Right ventricle myocardium superior (tissue), 1 donor: ENCODE measurements at places on chromosomes 6 and 20. TPM values are rescaled to one million over a fixed set of nuclear protein-coding genes. Genes with fewer than 3 reads are reported as not detected.

The DUSP15 gene
- 2.5 TPM for total RNA-seq

The FAM162B gene
- 3.7 TPM for total RNA-seq

The SIRPD gene
- total RNA-seq = not detected

The REPS1 gene
- 31.0 TPM for total RNA-seq

The RBPJL gene
- not detected for total RNA-seq

The MAPK13 gene
- 0.32 TPM for total RNA-seq

The SKIC2 gene
- 33.6 TPM for total RNA-seq

The GHRH gene
- total RNA-seq = 0.97 TPM

The HEY2 gene
- 60.6 TPM for total RNA-seq

The COL19A1 gene
- 2.0 TPM for total RNA-seq

The PTP4A1 gene
- total RNA-seq = 33.7 TPM

The APOM gene
- total RNA-seq = 1.9 TPM

The TRIM40 gene
- total RNA-seq = not detected

The PNLDC1 gene
- not detected for total RNA-seq

The MDFI gene
- total RNA-seq = 1.1 TPM

The LINC00237 gene
- total RNA-seq = not detected

The NHLRC1 gene
- 1.2 TPM for total RNA-seq

The ELOVL4 gene
- total RNA-seq = 0.13 TPM

The EEF1A2 gene
- total RNA-seq = 1,229 TPM
